Activated CD4-positive, alpha-beta T cell treated with anti-CD3 and anti-CD28 coated beads, Interleukin-2, amount 50 U/mL, for 48 hours (primary cell): ENCODE measurements at places on chromosomes 3 and 15.
A peak's percentile ranks its signal among the peaks of the same experiment; 100 is the strongest.

DNA sequence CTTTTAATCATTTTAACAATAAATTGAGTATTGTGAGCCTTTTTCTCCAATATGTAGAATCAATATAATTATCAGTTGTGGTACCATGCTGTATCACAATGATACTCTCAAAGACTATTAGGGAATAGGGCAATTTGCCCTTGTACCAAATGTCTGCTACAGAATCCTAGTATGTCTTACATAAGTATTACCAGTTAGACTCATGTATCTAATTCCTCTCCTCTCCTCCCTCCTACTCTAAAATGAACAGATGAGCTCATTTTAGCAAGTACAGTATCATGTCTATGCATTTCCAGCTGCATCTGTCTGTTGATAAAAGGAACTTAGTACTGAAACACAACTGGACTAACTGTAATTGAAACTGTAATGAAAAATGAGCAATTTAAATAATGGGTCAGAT, 124.3 kb upstream of the ATP11B start:
- DNase-seq, result no peak

DNA sequence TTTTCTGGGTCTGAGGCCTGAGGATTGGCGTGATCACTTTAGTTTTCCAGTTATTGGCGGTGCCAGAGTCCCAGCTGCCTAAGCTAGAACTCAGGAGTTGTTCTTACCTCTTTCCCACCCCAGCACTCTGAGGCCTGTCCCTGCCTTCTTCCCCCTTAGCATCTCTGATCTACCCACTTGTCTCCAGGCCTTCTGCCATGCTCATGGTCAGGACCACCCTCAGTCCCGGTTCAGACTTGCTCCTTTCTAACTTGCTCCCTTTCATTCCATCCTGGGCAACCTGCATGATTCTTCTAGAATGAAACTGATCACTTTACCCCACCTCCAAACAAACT, 15.7 kb downstream of the ACOX2 start:
- no peak for DNase-seq

GRCh38 chr3:59774000-59774399, 724.2 kb upstream of the CFAP20DC start:
- no peak for DNase-seq

DNA sequence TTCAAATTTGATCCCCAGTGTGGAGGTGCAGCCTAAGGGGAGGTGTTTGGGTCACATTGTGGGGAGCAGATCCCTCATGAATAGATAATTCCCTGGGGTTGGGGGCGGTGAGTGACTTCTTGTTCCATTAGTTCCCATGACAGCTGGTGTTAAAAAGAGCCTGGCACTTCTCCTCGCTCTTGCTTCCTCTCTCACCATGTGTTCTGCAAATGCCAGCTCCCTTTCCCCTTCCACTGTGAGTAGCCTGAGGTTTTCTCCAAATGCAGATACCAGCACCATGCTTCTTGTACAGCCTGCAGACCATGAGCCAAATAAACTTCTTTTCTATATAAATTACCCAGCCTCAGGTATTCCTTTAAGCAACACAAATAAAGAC, 23.1 kb downstream of the RIOX2 start:
- no peak for DNase-seq

- DNase-seq, result no peak
Observed at GRCh38 chr3:57268416-57268815, 24.1 kb downstream of the ASB14 start.

- no peak for DNase-seq
Observed at GRCh38 chr15:89801471-89802195, 13.0 kb downstream of the ANPEP start.

DNA sequence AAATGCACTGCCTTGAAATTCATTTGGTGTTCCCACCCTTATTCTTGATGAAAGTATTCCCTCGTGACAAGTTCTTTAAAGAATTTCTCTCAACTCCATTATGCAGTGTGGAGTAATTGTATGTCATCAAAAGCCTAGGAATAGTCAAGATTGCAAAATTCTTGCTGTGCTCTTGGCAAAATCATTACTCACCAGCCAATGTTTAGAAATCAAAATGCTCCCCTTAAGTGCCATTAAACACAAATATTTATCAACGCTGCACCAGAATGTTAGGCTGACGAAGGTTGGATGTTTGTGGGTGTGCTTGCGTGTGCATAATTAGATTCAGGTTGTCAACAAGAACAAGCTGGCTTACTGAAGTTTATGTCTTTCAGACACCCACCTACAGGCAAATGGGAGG, 40.5 kb downstream of the SST start:
- DNase-seq, result no peak

DNA sequence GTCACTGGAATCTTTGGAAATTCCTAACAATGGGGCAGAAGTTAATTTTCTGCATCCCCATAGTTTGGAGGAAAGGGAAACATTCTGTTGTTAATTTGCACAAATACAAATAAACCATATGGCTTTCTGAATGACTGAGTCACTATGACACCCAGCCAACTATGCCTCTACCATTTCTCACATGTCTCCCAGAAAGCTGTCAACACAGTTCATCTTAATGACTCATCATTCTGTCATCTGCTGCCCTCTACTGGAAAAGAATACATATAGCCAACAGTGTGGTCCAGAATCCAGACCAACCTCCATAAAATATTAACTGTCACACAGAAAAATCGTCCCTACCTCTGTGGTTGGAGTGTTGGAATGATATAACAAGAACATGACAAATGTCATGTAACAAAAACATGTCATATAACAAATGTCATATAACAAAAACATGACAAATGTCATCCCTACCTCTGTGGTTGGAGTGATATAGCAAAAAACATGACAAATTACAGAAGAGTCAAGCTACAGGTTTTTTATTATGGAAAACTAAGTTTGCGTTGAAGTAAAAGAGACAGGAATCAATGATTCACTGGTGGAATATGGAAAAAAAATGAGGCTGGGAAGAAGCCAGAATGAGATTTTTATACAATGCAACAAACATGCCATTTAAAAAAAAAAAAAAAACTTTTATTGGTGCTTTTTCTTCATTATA, 47.7 kb upstream of the GYG1 start:
- no peak for DNase-seq

GRCh38 chr3:32973982-32974381, 22.5 kb downstream of the CCR4 start:
- no peak for DNase-seq

- DNase-seq, result no peak
Observed at GRCh38 chr15:85589851-85590250, 204.9 kb downstream of the KLHL25 start.

GRCh38 chr3:169060037-169060436, 603.5 kb downstream of the MECOM start:
- no peak for DNase-seq

- no peak for DNase-seq
Observed at GRCh38 chr3:128282380-128283196, 129.3 kb downstream of the EEFSEC start.

GRCh38 chr15:66780973-66781718, 79.1 kb downstream of the SMAD6 start:
- no peak for DNase-seq

- DNase-seq, result no peak
Observed at GRCh38 chr3:16801698-16802097, 83.1 kb upstream of the PLCL2 start.

- DNase-seq, result no peak
Observed at GRCh38 chr15:22954798-22955543, 25.2 kb downstream of the CYFIP1 start.

DNA sequence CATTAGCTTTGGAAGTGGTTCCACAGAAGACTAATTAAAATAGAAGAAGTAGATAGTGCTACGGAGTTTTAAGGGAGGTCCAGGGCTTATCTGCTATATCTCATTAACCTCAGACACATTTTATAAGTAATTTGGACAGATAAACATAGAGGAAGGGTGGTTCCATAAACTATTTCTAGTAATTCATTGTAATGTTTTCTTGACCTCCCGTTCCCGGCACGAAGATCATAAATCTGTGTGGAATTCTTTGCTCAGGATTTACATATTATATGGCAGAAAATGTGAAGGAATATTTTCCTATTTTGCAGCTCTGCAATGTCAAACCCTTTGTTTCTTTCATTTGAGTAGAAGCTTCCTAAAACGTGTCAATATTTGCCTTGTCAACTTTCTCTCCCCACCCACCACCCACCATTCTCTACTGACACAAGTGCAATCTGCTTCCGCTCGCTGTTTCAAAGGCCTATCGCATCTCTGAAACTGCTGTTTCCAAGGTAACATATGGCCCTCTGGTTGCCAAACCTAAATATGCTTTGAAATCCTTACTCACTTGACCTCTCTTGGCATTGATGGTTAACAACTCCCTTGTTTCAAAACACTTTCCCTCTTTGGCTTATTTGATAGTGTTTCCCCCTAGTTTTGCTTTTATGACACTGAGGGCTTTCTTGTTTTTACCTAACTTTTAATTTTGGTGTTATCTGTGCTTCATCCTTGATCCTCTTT, 21.4 kb upstream of the PLSCR5 start:
- DNase-seq, result no peak

GRCh38 chr3:98893740-98894139, 7.8 kb downstream of the DCBLD2 start:
- no peak for DNase-seq

DNA sequence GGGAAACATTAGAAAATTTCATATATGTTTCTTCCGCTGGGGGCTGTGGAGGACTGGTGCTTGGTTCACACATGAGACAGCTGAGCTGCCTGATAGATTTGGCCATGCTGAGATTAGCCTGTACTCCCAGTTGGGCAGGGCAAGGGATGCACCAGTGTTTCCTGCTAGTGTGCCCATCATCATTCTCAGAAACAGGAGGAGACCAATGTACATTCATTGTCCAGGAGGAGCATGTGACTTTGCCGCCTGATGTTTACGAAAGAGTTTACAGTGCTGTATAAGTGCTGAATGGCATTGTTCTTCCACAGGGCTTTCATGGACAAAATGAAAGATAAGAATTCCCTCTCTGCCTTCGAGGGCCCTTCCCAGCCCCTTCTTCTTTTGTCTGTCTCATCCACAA, 311.1 kb upstream of the THBS1 start:
- no peak for DNase-seq

GRCh38 chr3:96961576-96961975, 147.2 kb downstream of the EPHA6 start:
- no peak for DNase-seq

DNA sequence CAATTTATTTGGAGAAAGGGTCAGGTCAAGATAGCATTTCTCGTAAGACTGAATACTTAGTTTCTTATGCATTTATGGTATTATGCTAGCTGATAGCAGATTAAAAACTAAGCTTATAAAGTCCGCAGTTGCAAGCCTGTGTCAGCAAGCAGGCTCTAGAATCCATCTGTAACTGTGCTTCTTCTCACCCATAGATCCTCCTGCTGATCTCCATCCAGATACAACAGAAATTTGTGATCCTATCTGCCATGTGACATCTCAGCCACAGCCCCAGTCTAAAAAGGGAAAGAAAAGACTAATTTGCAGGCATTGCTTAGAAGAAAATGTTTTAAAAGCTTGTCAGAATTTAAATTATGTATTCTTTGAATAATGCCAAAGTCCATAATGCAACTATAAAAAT, 265.4 kb upstream of the CCDC54 start:
- DNase-seq, result no peak

DNA sequence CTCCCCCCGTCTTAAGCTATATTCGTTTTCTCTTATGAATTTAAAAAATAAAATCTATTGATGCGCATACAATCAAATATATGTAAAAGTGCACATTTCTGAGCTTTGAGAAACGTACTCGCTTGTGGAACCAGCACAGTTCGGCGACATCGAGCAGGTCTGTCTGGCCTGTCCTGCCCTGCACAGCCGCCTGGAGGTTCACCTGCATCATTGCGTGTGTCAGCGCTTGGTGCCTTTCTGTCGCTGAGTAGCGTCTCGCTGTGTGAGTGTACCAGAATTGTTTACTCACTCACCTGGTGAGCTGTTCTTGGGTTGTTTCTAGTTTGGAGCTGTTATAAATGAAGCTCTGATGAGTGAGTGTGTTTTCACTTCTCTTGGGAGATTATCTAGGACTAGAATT, 104.0 kb downstream of the VGLL4 start:
- DNase-seq, result no peak

DNA sequence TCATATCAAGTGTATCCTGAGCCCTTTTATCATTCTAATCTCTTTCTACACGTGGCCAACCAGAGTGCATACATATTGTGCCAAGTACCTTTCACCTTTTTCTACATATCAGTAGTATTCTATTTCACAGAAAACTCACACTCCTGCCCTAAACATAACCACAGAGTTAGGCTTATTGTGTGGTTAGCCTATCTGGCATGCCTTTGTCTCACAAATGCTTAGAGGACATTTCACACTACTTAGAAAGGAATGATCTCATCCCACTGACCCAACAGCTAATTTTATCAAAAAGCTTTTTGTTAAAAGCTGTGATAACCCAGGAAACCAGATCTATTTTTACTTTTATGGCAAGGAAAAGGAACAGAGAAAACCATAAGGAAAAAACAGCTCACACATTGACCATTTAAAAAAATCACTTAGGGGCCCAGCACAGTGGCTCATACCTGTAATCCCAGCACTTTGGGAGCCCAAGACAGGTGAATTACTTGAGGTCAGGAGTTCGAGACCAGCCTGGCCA, 17.8 kb upstream of the MAP4 start:
- DNase-seq, result no peak

DNA sequence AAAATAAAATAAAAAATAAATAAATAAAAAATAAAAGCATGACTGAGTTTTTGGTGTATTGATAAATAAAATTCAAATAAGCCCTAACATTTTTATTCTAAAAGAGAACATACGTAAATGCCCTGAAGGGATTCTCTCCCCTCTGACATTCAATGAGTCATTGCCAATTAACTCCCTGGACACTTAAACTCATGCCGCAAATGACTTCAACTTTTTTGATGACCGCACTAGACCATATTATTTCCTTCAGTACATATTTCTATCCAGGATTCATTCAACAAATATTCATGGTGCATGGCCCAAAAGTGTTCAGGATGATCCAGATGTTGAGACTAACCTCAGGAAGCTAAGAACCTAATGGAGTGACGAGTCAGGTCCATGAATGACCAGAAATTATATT, 195.9 kb upstream of the LRRN1 start:
- DNase-seq, result no peak

DNA sequence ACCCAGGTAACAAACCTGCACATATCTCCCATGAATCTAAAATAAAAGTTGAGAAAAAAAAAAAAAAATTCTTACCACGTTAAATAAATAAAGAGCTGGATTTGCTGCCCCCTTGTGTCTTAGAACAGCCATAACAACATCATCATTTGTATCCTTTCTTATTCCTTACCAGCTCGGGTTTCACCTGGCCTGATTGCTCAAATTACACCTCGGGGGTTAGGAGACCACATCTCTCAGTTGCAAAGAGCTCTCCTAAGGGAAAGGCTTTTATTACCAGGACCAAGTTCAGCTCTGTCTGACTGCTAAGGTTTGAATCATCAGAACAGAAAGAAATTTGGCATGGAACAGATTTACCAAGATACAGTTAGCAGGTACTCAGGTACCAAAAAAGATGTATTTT, 25.8 kb upstream of the RPL39L start:
- DNase-seq, result peak; percentile 5

GRCh38 chr3:89108291-89108550, 800 bp downstream of the EPHA3 start:
- DNase-seq, result no peak

GRCh38 chr3:30632065-30632464, 25.7 kb downstream of the TGFBR2 start:
- no peak for DNase-seq

GRCh38 chr3:33860373-33861050, 62.1 kb downstream of the PDCD6IP start:
- DNase-seq, result no peak

- no peak for DNase-seq
Observed at GRCh38 chr15:82571722-82572222, 31.5 kb upstream of the RPS17 start.

GRCh38 chr3:192570315-192570714, 157.0 kb downstream of the FGF12 start:
- DNase-seq, result no peak
